ENCODE measurements at places on chromosomes 6 and 20.

- DNase-seq, result no peak
These were observed 79.9 kb downstream of the ZNF217 start for GRCh38 chr20:53513489-53514298.

GRCh38 chr20:50799890-50800550, 5.2 kb downstream of the BCAS4 start:
- DNase-seq, result no peak

DNA sequence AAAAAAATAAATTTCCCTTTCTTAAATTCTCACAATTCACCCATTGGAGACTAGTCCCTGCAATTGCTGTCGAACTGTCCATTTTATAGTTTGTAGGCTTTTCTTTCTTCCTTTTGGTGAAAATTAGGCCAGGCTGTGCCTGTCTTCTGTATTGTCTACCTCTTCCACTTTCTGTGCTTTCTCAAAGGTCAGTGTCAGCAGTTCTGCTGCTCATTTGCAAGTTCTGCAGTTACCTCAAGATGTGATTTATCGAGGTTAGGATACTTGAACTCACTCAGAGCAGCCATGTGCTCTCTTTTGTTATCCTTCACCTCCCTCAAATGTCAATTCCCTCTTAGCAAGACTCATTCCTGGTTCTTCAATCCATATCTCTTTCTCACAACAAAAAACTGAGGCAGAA, 179.1 kb downstream of the SLC35F1 start:
- no peak for DNase-seq

DNA sequence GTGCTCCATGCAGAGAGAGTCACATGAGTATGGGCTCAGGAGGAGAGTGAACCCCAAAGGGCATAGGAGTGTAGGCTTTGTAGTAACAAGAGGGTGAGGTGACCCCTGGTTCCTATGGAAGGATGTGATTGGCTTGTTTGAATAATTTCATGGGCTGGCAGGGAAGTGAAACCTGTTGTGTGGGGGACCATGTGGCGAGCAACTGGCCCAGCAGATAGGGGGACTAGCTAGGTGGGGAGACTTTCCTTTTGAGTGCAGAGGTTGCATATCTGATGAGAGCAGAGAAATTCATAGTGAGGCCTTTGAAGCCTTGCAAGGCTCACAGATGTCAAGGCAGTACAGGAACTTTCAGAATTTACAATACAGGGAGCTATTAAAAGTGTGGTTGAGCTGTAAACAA, 247.9 kb upstream of the SLC35B3 start:
- no peak for DNase-seq

DNA sequence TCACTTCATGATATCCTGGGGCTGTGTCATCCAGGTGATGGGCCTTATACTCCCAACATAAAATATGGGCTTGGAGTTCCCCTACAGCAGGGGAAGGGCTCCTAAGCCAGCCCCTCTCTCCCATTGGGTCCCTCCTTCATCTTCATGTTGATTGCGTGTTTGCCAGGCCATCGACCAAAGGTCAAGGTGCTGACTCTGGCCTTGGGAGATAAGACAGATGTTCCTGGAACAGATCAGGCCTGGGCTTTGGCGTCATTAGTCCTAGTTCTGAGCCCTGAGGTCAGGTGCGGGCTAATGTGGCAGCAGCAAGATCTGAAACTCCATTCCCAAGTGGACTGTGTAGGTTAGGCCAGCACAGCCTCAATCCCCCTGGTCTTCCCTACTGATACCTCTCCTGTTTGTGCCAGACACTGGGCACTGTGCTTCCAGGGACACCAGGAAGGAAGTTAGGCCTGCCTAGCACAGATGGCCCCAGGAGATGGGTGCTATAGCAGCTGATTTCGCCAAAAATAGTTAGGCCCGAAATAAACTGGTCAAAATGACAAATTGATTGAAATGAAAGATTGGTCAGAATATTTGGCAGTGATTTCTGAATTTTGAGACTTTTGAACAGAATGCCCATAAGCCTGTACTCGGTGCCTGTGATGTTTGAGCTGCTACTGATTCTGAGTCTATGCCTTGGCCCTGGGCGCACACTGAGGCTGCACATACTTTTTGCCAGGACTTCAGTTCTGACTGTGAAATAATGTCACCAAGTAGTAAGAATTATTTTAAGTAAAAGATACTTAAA, 28.8 kb downstream of the EPB41L1 start:
- DNase-seq, result no peak

DNA sequence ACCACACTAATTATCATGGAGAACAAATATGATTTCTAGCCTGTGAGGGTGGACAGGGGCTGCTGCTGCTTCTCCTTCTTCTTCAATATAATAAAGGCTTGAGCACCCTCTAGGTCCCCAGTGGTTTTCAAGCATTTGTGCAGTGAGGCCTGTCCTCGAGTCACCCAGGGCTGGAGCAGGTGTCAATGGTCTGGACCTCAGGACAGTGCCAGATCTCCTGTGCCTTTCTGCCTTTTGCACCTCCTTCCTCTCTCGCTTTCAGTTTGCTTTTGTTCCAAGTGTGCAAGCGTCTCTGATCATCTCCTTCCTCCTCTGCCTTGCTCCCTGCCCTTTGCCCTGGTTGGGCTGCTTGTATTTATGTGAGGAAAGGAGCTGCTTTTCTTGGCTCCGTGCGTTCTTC, 152.2 kb upstream of the SYNDIG1 start:
- no peak for DNase-seq

DNA sequence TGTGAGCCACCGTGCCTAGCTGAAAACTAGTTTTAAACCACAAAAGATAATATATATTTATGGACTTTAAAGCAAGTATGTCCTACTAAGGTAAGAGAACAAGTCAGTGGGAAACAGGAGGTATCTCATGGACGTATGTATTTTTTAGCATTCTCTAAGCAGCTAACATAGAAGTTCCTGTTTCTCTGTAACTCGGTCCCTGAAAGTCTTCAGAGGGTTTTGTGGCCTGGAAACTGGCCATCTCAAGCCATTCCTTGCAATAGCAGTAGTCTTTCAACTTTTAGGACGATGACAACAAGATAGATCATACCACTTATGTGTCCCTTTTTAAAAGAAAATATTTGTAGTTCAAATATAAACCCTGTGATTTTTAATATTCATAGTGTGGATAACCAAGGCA, 95.6 kb upstream of the RALGAPA2 start:
- DNase-seq, result no peak

DNA sequence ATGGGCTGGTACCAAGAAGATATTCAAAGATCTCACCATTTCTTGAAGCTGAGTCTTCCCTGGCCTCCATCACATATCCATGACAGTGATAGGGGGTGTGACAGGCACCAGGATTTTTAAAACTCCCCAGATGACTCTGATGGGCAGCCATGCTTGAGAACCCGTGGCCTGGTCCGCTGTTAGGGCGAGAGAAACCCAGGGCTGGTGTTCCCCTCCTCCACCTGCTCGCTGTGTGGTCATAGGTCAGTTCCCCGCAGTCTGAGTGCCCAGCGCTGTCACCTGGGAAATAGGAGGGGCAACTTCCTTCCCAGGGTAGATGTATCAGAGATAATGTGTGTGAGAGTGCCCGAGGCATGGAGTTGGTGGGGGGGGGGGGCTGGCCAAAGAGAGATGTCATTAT, 50.9 kb downstream of the TMEM242 start:
- DNase-seq, result no peak

DNA sequence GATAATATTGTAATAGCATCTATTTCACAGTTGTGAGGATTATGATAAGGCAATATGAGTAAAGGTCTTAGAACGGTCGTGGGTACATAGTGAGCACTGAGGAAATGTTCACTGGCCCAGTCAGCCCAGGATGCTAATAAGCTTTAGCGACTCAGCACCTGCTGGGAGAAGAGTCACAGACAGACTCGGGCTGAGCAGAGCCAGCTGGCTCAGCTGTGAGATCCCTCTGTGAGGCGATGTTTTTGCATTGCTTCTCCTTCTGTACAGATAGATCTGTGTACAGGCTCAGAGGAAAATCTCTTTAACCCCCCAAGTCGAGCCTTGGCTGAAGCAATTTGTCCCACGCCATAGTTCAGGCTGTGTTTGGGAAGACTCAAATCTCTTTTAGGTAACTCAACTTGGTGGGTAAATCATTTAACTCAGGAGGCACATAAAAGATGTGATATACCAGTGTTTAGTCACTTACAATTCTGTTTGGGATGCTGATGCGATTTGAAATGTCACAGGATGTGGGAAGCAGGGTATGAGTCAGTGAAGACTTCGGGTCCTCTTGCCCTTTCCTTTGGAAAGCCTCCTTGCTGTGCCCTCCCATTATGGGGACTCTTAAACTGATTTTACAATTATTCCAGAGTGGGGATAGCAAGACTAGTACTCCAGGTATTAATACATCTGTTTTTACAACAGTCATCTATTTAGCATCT, 53.1 kb downstream of the PHACTR1 start:
- no peak for DNase-seq

DNA sequence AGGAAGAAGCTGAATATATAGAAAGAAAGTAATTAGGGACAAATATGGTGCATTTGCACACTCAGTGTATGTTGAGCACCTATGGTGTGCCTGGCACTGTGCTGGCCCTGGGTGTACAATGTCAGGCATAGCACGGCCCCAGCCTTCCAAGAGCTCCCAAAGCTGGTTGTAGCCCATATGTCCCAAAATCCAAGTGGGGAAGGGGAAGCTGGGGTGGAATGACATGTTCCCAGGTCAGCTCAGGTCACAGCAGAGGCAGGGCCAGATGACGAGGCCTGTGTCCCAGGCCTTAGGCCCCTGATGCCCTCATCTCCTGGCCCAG, 170.0 kb downstream of the VEGFA start:
- DNase-seq, result no peak

DNA sequence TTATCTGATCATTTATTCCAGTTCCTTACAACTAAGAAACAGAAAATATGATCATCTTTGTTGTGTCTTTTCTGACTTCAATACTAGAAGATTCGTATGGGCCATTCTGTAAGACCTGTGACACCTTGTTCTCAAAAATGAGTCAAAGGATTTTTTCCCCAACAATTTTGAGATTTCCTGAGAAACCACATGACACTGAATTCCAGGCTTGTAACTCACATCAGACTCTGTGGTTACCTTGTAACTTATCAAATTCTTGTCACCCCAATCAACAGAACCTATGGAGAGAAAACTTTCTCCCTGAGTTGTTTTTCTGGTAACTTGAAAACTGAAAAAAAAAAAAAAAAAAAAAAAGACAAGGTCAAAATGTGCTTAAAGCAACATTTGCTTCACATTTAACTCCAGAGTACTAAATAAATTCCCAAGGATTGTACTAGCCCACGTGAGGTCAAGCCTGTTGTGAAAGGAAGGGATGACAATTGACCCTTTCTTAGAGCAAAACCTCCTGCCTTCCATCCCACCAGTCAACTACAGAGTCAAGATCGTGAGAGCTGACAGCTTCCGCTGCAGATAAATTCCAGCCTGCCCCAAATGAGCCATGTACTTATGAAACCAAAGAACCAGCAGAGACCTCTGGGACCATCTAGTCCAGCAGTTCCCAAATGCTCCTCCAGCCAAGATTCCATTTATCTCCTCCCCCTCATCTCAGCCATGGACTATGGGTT, 140.3 kb downstream of the TBX18 start:
- DNase-seq, result no peak

DNA sequence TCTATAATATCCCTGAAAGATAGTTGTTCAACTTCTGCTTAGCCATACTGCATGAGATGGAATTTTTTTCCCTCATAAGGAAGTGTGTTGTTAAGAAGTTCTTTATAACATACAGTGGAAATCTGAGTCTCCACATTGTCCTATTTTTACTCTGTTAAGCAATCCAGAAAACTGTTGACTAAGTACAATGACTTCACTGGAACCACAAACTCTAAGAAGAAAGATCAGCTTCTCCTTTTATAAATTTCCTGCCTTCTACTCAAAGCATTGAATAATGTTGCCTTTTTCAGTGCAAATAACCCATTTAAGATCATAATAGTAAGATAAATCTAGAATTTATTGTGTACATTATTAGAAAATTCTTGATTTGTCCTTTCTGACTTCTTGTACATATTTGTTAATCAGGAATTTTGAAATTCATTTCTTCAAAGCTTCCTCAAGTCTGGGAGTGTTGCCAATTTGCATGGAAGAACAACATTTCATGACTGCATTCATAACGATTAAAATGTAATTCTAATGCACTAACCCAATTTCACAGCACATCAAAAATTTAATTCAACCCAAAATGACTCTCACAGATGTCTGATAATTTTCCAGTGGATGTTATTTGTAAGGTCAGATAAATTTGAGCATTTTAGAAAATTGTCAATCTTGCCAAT, 45.6 kb upstream of the ANKEF1 start:
- no peak for DNase-seq

- no peak for DNase-seq
These were observed 85.7 kb upstream of the FOXC1 start for GRCh38 chr6:1524040-1524480.

- DNase-seq, result no peak
These were observed 42.2 kb upstream of the TPD52L1 start for GRCh38 chr6:125111219-125111983.

GRCh38 chr20:11380283-11380682, 537.4 kb upstream of the BTBD3 start:
- no peak for DNase-seq

DNA sequence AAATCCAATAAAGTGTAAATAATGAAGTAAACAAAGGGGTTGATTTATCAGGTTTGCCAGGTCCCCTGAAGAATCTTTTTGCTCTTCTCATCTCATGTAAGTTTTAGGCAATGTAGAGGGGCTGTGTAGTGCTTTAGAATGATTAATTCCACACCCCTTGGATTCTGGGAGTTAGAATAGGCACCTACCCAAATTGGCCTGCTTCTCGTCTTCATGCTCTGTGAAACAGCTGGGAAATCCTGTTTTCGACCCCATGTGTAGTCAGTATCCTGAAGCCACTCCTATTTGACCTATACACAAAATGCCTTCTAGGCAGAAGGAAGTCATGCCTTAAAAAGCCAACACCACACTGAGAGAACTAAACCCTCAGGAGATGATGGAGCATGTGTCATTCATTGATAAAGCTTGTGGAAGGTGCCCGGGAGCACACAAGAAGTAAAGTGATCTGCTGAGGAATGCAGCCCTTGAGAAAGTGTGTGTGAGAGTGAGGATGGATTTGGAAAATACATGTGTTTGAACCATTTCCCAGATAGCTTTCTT, 170.9 kb downstream of the KLHL32 start:
- no peak for DNase-seq

DNA sequence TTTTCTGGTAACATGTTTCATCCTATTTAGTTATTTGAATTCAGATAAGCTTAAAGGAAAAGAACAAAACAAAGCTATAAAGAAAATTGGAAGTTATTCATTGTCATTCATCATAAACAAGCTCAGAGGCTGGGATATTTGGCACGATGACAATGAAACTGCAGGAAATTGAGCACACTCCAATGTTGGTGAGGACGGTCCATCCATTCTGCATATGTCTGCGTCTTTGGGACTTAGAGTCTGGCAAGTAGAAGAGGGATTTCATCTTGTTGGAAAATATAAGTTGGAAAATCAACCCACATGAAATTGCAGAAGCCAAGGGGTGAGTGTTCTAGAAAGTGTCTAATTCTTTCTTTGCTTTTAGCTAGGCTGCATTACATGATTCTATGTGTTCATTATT, 78.4 kb downstream of the HDGFL1 start:
- no peak for DNase-seq

- no peak for DNase-seq
These were observed 116.7 kb downstream of the UNC5CL start for GRCh38 chr6:40922281-40922680.

Data from vagina (tissue), 2 donors.